ENCODE measurements at places on chromosomes 4 and X.

- DNase-seq, result no peak
These were observed 11.3 kb downstream of the TXK start for GRCh38 chr4:48122756-48123155.

GRCh38 chrX:129360175-129360574 lies 163.1 kb downstream of the SMARCA1 start:
- no peak for DNase-seq

- no peak for DNase-seq
These were observed 423.0 kb upstream of the MAGEB2 start for GRCh38 chrX:29792335-29792734.

GRCh38 chrX:147917700-147918695 lies 6.3 kb downstream of the FMR1 start:
- no peak for DNase-seq

- DNase-seq, result no peak
These were observed 16.0 kb downstream of the LRPAP1 start for GRCh38 chr4:3516061-3516835.

All from mesenteric fat pad (tissue), 1 donor.